Fibroblast of villous mesenchyme (primary cell): ENCODE measurements at places on chromosomes 12 and 14. TPM values are rescaled to one million over a fixed set of nuclear protein-coding genes. Genes with fewer than 3 reads are reported as not detected.

Gene PAWR
- 48.0 and 64.3 TPM in 2 replicates for total RNA-seq

Gene LIMA1
- 188 and 377 TPM in 2 replicates for total RNA-seq

Gene ABCC9
- 7.4 and 12.1 TPM in 2 replicates for total RNA-seq

Gene ACSS3
- 20.3 and 26.8 TPM in 2 replicates for total RNA-seq

Gene CLEC7A
- total RNA-seq: under 0.01 TPM in 1 of 2 replicates, not detected in the other

Gene KLRF1
- 0.32 and 0.43 TPM in 2 replicates for total RNA-seq
